Stimulated activated CD4-positive, alpha-beta T cell treated with anti-CD3 and anti-CD28 coated beads, Interleukin-12 subunit alpha, Interleukin-12 subunit beta, amount 100 ng/mL, for 48 hours (primary cell): ENCODE measurements at places on chromosomes 1 and 21.
A peak's percentile ranks its signal among the peaks of the same experiment; 100 is the strongest.

- DNase-seq = no peak
Measured at GRCh38 chr21:31829736-31830472, 42.9 kb upstream of the HUNK start.

DNA sequence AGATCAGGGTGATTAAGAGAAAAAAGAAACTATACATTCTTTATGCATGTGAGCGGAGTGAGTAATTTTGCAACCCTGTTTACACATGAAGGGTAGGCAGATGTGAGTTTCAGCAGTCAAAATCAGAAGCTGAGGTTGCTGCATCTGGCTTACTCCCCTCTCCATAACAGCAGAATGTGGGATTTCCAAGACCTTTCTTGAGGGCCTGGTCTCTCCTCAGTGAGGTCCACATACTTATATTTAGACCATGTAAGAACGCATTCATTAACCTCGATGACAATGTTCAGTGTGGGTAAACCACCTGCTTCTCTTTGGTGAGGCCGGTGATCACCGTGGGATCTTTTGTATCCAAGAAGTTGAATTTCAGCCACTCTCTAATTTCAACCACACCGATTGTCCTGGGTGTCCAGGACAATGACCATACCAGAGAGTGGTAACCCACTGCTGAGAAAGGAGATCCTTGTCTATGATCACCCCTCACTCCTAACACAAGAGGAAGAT lies 18.7 kb upstream of the RAP1A start:
- no peak for DNase-seq

GRCh38 chr1:202649553-202650392 lies 60.5 kb downstream of the SYT2 start:
- DNase-seq = no peak

- no peak for DNase-seq
Measured at GRCh38 chr1:78143673-78144072, 97.9 kb downstream of the GIPC2 start.

DNA sequence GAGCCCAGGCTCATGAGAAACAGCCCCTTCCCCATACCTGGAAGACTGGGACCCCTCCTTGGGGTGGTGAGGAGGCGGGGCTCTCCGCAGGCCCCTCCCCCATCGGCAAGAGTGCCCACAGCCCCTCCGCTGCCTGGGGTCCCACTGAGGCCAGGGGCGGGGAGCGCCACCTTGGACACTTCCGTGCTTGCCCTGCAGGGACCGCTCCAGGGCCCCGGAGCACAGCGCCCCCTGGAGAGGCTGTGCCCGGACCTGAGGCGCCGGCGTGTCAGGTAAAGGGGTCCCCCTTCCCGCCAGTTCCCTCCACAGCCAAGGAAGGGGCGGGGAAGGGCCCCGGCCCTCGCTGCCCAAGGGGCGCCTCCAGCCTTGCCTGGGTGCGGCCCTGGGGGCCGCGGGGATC lies 21.5 kb downstream of the INAVA start:
- no peak for DNase-seq

DNA sequence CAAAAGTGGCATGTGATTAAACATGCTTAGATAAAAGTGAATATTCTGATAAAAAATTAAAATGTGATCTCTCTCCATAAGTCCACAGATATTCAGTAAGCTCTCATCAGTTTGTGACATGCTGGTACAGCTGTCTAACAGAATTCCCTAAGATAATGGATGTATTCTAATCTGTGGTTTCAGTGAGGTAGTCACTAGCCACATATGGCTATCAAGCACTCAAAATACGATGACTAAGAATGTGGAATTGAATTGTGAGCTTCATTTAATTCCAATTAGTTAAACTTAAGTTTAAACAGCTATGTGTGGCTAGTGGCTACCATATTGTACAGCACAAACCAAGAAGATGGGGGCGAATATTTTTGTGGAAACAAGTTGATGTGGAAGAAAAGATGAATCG lies 4.1 kb upstream of the REG4 start:
- no peak for DNase-seq

GRCh38 chr1:164668491-164669400 lies 109.8 kb downstream of the PBX1 start:
- no peak for DNase-seq

- no peak for DNase-seq
Measured at GRCh38 chr21:45601551-45601950, 42.0 kb upstream of the PCBP3 start.

GRCh38 chr21:31316488-31317169 lies 27.4 kb downstream of the TIAM1 start:
- DNase-seq = no peak

DNA sequence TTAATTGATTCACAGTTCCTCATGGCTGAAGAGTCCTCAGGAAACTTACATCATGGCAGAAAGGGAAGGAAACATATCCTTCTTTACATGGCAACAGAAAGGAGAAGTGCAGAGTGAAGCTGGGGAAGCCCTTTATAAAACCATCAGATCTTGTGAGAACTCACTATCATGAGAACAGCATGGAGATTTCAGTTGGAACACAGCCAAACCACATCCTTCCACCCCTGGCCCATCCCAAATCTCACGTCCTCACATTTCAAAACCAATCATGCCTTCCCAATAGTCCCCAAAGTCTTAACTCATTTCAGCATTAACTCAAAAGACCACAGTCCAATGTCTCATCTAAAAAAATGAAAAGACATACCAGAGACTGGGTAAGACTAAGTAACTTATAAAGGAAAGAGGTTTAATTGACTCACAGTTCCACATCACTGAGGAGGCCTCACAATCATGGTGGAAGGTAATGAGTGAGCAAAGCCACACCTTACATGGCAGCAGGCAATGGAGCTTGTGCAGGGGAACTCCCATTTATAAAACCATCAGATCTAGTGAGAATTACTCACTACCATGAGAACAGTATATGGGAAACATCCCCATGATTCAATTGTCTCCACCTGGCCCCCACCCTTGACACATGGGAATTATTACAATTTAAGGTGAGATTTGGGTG lies 105.2 kb downstream of the MRPL39 start:
- peak; percentile 78 for DNase-seq

- DNase-seq = no peak
Measured at GRCh38 chr21:15743593-15743992, 13.8 kb downstream of the USP25 start.

DNA sequence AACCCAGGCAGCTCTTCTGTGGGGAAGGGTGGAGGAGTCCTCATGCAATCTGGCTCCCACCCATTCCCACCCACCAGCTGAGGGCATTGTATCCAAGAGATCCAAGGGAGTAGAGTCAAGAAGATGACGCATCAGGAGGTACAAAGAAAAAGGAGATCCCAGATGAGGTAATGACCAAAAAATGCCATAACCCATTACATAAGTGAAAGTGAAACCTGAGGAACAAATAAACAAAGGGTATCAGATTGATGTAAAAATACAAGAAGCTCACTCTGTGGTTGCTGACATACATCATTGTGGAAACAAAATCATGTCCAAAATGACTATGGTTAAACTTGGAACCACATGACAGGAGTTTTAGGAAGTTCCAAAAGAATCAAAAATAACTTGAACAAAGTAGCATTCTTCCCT lies 42.5 kb downstream of the CCN1 start:
- no peak for DNase-seq

- DNase-seq = peak; percentile 29
Measured at GRCh38 chr1:194295685-194296084, 1109.3 kb upstream of the B3GALT2 start.

- DNase-seq = no peak
Measured at GRCh38 chr21:16345757-16346156, 616.0 kb downstream of the USP25 start.

GRCh38 chr1:33548721-33549120 lies 76.3 kb downstream of the ZSCAN20 start:
- no peak for DNase-seq

- no peak for DNase-seq
Measured at GRCh38 chr1:43539726-43540434, 9.2 kb downstream of the PTPRF start.
